ENCODE measurements at places on chromosomes 12 and 14. TPM values are rescaled to one million over a fixed set of nuclear protein-coding genes. Genes with fewer than 3 reads are reported as not detected.

The CMTM5 gene
- 1.4 TPM for total RNA-seq

The RAP1B gene
- 87.5 TPM for total RNA-seq

The OTOGL gene
- total RNA-seq = 21.1 TPM

The RAB15 gene
- total RNA-seq = 48.1 TPM
